ENCODE measurements at places on chromosomes 13 and 19.

DNA sequence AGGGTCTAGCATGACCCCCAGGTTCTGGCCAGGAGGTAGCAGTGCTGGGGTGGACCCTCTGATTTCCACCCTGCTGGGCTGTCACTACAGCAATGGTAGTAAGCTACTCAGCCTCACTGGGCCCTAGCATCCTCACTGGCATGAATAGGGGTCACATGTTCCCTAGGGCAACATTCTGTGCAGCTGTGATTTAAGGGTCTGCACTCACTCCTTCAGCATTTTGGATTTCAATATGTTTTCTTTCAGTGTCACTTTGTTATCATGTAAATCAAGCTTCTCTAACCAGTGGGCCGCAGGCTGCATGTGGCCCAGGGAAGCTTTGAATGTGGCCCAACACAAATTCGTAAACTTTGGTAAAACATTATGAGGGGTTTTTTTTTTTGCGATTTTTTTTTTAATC, 57.8 kb downstream of the SPATA13 start:
- no peak for DNase-seq

DNA sequence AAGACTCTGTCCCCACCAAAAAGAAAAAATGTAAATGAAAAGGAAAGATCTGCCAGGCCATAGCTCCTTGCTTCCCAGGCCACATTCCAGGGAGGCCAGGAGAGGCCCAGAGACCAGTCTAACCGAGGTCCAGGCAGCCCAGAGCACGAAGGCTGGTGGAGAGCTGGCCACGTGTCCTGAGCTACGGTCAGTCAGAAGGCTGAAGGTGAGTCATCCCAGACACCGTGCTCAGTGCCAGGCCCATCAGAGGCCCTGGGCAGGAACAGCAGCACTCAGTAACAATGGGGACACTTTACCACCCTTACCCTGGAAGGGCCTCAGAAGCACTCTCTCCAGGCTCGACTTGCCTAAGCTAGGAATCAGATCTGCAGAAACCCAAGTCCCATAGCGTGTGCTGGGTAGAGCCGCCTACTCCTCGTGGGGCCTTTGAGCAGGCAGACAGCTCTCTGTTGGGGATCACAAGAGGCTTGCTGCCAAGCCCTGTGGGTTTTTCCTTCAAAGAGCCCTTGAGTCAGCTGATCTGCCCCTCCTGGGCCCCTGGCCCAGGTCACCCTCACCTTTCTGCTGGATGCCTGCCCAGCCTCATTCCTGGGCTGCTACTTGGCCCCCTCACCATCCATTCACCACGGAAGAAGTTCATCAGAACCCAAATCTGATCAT, 11.6 kb upstream of the DNMT1 start:
- DNase-seq = no peak

GRCh38 chr13:39012608-39013007, 22.0 kb upstream of the STOML3 start:
- no peak for DNase-seq

DNA sequence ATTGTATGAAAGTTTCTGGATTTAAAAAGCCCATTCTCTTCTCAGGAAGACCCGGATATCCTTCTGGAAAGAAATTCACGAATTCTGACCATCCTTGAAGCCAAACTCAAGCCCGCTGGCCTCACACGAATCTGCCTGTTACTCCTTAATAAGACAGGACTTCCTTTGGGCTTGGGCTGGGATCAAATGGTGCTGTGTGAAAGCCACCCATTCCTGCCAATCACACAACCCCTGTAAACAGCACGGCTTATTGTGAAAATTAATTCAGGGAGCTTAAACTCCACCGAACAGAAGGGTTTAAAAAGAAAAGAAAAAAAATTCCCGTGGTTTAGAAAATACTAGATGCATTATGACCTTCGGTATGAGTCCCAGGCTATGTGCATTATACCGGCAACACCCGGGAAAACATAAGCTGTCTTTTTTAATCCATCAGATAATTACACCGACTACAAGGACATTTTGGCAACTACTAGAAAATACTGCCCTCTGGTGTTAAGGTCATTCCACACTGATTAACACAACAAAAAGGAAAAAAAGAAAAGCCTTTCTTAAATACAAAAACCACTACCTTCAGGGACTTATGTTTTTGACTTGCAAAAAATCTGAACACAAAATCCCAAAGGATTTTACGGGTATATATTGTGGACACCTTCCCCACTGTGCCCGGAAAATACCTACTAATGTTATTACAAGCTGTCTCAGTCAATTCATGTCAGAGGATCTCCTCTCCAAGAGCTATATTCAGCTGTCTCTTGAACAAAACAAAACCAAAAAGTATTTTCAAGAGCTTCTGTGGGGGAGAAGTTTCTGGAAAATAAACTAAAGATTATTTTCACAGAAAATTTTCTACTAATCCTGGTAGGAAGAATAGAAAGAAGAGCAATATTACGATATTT, 76.0 kb upstream of the LSM14A start:
- no peak for DNase-seq

- DNase-seq = no peak
These were observed 237.8 kb downstream of the TUBA3C start for GRCh38 chr13:18943721-18944391.

GRCh38 chr13:84433024-84433423, 550.8 kb upstream of the SLITRK1 start:
- DNase-seq = no peak

DNA sequence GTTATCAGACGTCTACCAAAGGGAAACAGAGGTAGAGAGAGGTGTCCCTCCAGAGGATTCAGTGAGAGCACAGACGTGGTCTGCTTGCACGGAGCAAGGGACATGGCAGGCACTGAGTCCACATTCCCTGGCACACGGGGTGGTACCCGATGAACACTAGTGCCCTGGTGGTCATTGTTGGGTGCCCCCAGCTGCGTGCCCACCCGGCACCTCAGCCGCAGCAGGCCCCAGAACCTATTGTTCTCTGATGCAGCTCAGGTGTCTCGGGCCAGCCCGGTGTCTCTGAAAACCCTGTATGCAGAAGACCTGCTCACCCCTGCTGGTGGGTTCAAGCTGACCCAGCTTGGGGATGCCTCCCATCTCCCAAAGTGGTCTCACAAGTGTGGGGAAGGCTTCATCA, 11.9 kb downstream of the SUGP1 start:
- DNase-seq = no peak

GRCh38 chr19:47135156-47135555, 4.5 kb downstream of the SAE1 start:
- no peak for DNase-seq

- DNase-seq = no peak
These were observed 687 bp upstream of the HRC start for GRCh38 chr19:49155820-49156346.

DNA sequence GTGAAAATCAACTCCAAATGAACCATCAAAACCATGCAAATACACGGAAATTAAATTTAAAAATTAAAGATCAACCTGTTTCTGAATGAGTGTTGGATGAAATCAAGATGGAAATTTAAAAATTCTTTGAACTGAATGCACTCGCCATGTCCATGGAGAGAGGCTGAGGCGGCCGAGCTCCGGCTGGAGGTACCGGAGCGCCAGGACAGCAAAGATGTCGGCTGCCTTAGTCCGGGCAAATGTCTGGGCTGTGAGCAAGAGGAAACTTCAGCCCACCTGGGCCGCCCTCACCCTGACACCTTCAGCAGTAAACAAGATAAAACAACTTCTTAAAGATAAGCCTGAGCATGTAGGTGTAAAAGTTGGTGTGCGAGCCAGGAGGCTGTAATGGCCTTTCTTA, 5.3 kb upstream of the ZNF506 start:
- DNase-seq = no peak

DNA sequence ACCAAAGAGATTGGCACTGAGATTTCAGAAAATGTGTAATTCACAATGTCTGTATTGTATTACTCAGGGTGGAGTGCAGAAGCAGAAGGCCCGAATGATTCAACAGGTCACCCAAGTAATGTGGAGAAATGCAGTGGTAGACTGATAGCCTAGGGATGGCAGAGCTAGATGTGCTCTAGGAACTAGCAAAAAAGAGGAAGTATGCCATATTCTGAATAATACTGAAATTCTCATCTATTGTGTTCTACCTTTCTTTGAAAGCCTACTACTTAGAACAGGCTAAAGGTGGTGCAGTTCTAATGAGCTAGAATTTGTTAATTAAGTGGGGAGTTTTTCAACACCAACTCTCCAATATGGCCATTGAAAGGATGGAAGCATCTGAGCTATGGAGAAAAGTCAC, 1449.8 kb upstream of the MIR17HG start:
- no peak for DNase-seq

DNA sequence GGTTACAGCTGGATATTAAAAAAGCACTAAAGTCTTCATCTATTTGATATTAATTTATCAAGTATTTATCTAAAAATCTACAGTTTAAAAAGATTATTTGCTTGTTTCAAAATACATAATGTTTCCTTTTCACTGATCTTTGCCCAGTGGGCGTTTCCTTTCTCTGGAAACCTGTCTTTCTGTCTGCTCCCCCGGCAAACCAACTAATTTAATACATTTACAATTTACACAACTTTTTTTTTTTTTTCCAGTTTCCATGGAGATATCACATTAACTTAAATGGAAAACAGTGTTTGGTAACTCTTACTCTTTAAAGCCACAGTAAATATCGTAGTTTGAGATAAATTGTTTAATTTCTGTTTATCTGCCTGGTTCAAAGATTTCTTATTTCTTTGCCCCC, 5.3 kb downstream of the GPC6 start:
- no peak for DNase-seq

- no peak for DNase-seq
These were observed 29.2 kb downstream of the CLEC4M start for GRCh38 chr19:7792281-7792680.

DNA sequence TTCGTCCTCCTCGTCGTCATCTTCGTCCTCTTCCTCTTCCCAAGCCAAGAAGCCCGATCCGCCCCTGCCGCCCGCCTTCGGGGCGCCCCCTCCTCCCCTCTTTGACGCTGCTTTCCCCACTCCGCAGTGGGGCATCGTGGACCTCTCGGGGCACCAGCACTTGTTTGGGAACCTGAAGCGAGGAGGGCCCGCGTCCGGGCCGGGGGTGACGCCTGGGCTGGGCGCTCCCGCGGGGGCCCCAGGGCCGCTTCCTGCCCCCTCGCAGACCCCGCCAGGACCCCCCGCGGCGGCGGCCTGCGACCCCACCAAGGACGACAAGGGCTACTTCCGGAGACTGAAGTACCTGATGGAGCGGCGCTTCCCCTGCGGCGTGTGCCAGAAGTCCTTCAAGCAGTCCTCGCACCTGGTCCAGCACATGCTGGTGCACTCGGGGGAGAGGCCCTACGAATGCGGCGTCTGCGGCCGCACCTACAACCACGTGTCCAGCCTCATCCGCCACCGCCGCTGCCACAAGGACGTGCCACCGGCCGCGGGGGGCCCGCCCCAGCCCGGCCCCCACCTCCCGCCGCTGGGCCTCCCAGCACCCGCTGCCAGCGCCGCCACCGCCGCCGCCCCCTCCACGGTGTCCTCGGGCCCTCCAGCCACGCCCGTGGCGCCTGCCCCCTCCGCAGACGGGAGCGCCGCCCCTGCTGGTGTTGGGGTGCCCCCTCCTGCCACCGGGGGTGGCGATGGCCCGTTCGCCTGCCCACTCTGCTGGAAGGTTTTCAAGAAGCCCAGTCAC, 8.7 kb downstream of the ZNF865 start:
- DNase-seq = no peak

- no peak for DNase-seq
These were observed 42.6 kb upstream of the GRTP1 start for GRCh38 chr13:113406321-113407102.

DNA sequence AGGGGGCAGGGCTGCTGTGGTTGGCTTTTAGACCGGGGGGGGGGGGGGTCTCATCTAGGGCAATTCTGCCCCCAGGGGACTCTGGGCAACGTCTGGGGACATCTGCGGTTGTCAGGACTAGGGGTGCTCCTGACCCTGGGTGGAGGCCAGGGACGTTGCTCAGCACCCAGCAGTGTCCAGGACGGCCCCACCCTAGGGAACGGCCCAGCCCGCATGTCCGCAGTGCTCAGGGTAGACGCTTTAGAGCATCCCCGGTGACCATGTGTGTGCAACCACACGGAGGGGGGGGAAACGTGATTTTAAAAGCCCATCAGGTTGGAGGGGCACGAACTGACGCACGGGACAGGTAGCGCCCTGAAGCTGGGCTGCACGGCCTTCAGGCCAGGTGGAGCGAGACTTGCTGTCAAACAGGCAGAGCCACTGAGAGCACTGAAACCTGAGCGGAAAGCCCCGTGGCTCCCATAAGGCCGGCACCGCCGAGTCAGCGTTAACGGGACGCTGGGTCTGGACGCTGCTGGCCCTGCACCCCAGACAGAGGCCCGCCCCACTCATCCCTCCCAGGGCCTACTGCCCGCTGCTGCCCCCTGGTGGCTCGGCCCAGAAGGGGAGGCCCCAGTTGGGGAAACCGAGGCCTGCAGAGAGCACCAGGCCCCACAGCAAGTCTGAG, 8.3 kb downstream of the CACTIN start:
- no peak for DNase-seq

- DNase-seq = no peak
These were observed 4.7 kb upstream of the IRS2 start for GRCh38 chr13:109790942-109791605.

GRCh38 chr19:46755077-46755852, 9.0 kb upstream of the STRN4 start:
- DNase-seq = no peak

- peak; percentile 89 for DNase-seq
These were observed 12.5 kb downstream of the SLC27A5 start for GRCh38 chr19:58499021-58499927.

Measured in stimulated activated CD8-positive, alpha-beta memory T cell treated with anti-CD3 and anti-CD28 coated beads, Interleukin-12 subunit alpha, Interleukin-12 subunit beta, amount 100 ng/mL, for 1 hour (primary cell).